Fibroblast of skin of abdomen (primary cell): ENCODE measurements at places on chromosomes 5 and 9.

DNA sequence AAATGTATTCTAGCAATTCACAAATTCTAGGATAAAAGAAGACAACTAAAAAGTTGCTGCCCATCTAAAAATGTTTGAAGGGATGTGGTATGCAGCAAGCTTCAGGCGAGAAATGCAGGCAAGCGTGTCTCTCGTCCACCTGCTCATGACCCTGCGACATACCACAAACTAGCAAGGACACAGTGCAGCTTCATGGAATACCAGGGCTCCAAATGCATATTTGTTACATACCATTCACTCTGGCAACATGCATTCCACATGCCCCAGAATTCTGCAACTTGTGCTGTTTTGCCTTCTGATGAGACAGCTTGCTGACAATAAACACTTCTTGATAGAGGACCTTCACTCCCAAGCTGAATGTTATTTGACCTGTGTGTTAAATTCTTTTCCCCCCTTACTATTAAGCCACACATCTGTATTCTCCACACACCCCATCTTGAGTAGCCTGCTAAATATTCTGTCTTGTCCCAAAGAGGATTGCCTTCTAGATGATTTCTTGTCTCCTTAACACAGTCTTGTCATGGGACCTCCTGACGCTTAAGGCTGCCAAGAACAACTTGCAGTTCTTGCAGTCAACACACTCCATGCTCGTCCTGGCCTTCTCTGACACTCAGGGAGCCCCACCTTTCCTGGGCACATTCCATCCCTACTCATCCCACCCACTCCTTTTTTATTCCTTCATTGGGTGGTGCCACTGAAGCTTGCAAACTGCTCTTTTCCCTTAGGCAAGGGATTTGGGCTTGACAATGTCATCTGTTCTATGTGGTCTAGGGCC lies 340.5 kb downstream of the PIK3R1 start:
- DNase-seq, result peak; percentile 49

DNA sequence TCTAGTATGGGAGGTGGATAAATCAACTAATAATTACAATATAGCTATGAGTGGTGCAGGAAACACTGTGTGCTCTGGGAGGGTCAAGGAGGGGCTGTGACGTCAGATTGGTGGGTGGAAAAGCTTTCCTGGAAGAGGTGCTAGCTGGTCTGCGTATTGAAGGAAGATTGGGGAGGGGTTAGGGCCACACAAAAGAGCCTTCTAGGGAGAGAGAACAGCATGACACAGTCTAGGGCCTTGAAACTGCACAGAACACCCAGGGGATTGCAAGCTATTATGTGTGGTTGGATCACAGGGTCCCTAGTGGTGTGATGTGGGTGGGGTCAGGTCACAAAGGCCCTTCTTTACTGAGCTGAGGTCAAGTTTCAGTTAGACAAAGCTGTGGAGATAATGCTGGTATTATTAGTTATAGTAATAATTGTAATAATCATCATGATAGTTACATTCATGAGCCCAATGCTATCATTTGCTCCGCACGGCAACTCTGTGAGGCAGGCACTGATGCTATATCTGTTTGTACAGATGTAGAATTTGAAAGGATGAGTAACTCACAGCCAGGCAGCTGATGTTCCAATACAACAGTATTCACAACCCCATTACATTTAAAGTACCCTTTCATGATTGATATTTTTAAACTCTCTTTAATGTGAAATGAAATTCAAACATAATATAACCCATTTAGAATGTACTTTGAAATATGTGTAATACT lies 197.4 kb upstream of the IL12B start:
- DNase-seq, result no peak

DNA sequence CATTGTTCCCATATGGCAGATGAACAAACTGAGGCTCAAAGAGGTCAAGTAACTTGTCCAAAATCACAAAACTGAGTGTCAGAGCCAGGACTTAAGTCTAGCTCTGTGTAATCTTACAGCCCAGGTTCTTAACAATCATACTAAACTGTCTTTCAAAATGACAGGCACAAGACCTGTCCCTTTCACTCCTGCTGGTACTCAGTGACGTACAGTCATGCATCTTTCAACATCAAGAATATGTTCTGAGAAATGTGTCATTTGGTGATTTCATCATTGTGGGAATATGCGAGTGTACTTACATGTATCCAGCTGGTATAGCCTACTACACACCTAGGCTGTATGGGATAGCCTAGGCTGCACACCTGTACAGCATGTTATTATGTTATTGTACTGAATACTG lies 646.8 kb upstream of the WWC1 start:
- no peak for DNase-seq

DNA sequence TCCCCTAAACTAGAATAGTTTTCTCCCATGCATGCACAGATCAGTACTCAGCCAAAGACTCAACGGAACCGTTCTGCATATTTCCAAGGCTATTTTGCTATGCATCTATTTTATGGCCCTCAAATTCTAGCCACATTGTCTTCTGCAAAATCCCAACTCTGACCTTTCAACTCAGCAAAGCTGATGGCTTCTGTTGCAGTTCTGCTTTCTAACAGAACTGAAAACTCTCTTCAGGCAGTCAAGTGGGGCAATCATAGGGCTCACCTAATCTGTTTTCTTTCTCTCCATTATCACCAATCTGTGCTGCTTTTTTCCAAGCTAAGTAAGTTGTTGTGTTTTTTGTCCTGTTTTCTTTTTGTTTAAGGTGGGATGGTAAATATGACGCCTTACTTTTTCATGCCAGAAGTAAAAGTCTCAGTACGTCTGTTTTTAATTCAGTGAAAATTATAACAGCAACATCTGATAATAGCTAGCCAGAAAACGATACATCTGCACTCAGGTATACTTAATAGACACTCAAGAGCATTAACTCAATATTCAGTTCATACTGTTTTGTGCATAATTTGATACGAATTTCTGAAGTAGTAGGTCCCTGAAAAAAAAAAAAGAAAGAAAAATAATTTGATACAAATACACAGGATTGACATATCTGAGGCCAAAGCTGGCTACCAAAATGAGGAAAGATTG lies 454.3 kb downstream of the TLE1 start:
- DNase-seq, result no peak

GRCh38 chr9:126296687-126297086 lies 29.9 kb upstream of the MVB12B start:
- no peak for DNase-seq

- DNase-seq, result no peak
Observed at GRCh38 chr5:63854076-63854475, 108.2 kb downstream of the HTR1A start.

GRCh38 chr9:88302579-88303324 lies 85.5 kb upstream of the SPIN1 start:
- DNase-seq, result no peak

- DNase-seq, result no peak
Observed at GRCh38 chr9:100308965-100309564, 43.7 kb downstream of the TEX10 start.

- no peak for DNase-seq
Observed at GRCh38 chr9:101081641-101082040, 53.1 kb downstream of the PLPPR1 start.

- DNase-seq, result peak; percentile 8
Observed at GRCh38 chr9:79286992-79287707, 284.6 kb upstream of the TLE4 start.

- DNase-seq, result no peak
Observed at GRCh38 chr5:57693488-57694305, 211.1 kb upstream of the ACTBL2 start.

- DNase-seq, result no peak
Observed at GRCh38 chr9:85246541-85246940, 495.2 kb downstream of the AGTPBP1 start.

DNA sequence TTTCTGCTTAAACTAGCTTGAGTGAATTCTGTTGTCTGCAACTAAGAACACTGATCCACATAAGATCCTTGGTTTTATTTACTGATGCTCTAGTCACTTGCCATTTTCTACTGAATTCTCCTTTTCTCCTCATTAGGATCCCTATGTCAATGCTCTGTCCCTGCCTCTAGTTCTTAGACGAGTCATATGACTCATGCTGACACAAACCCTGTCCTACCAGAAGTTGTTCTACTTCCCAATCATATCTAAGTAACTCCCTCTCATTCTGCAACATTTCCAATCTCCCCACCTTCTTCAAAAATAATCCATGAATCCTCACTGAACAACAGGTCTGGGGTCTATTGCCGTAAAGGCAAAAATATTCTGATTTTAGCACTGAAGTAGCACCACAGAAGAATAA lies 47.1 kb upstream of the DMRT1 start:
- no peak for DNase-seq

DNA sequence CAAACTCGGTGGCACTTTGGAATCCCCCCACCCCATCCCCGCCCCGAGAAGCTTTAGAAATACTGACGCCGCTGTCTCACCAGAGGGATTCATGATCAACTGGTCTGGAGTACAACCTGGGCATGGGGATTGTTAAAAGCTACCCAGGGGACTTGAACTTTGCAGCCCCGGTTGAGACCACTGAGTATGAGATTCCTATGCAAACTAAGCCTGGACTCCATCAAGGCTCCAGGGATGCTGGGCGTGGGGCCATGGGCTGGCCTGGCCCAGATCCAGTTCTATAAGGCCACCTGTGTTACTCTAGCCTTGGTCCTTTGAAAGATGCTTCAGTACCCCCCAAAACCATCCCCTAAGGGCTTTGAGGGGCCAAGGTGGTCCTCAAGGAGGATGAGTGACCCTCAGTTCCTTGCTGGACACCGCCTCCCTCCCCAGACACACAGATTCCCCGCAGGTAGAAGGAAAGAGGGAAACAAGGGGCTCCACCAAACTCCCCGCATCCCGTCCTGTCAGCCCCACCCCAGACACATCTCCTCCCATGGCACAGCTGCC lies 68.5 kb downstream of the MRPL36 start:
- DNase-seq, result no peak

- peak; percentile 78 for DNase-seq
Observed at GRCh38 chr9:134707031-134707680, 65.6 kb downstream of the COL5A1 start.

DNA sequence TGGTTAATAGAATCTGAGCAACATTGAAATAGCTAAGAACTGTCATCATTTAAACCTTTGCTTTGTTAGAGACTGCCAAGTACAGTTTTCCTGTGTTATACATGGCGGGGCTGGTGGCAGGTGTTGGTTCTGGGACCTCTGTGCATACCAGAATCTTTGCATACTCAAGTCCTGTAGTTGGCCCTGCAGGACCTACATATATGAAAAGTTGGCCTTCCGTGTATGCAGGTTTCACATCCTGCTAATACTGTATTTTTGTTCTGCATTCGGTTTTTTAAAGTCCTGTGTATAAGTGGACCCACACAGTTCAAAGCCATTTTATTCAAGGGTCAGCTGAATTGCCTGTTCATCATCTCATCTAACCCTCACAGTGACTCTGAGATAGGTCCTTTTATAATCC lies 36.4 kb downstream of the LARP1 start:
- no peak for DNase-seq

DNA sequence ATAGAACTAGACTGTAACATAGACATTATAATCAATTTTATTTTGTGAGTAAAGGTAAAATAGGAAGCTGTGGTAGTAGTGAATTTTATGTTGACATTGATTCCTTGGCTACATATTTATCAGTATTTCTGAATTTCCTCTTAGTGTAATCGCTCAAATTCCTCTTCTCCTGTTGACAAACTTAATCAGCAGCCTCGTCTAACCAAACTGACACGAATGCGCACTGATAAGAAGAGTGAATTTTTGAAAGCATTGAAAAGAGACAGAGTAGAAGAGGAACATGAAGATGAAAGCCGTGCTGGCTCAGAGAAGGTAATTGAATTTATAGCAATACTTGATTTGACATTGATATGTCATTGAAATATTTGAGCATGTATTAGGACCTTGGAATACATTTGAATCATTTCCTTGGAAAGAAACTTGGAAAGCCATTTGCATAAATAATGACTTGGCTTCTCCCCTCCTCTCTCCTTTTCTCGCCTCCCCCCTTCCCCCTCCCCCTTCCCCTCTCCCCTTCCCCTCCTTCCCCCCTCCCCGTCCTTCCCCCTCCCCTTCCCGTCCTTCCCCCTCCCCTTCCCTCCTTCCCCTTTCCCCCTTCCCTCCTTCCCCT lies 75.5 kb downstream of the GPBP1 start:
- no peak for DNase-seq

GRCh38 chr9:119951090-119951489 lies 581.9 kb upstream of the BRINP1 start:
- peak; percentile 94 for DNase-seq

GRCh38 chr9:105329719-105330062 lies 85.2 kb downstream of the SLC44A1 start:
- no peak for DNase-seq

GRCh38 chr5:97118261-97119006 lies 24.0 kb downstream of the LIX1 start:
- no peak for DNase-seq

- DNase-seq, result no peak
Observed at GRCh38 chr5:92237896-92238295, 854.8 kb upstream of the ARRDC3 start.

DNA sequence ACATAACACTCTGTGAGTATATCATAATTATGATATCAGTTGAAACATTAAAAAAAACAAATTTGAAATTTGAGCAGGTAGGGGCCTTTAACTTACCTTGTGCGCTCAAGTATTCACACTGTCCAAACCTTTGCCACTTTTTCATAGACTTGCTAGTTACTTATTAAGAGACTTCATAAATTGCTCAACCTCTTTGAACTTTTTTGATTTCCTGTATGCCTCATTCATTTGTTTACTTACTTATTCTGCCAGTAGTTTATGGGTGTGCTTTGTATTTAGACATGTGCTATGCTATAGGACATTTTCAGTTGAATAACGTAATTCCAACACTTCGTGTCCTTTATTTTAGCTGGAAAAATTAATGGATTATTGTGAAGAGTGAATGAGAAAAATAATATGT lies 204.8 kb downstream of the HCN1 start:
- DNase-seq, result no peak

- no peak for DNase-seq
Observed at GRCh38 chr5:42719034-42719433, 37.6 kb upstream of the CCDC152 start.

GRCh38 chr5:144141585-144141984 lies 28.9 kb downstream of the YIPF5 start:
- no peak for DNase-seq

DNA sequence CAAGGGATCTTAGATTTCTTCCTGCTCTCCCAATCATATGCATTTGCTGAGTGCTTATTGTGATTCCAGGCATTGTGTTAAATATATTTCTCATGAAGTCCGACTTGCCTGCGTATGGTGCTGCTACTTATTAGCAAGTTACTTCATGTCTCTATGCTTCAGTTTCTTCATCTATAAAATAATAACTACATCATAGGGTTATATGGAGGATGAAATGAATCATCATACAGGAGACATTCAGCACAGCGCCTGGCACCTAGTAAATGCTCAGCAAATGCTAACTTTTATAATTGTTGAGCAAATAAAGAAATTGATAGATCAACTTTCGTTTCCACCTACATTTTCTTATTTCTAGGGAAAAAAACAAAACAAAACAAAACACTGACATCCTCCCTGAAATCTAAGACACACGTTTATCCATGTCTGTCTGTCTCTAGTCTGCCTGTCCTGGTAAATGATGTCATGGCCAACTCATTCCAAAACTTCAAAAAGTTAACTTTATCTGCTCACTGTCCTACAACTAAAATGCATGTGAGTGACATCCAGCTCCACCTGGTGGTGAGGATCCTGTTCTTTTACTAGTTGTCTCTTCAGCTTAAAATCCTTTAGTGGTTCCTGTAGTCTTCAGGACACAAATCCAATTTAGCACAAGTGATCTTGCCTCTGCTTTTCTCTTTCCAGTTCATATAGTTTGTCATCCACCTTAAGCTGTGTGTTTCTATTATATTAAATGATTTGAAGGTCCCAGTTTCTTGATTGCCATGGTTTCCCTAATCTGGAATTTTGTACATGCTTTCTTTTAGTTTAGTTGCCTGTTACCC lies 27.7 kb downstream of the PPP3R2 start:
- peak; percentile 40 for DNase-seq
